Gastroesophageal sphincter (tissue), 4 donors: ENCODE measurements at places on chromosomes 16 and 17.

GRCh38 chr17:63458478-63458877 is 12.4 kb upstream of the CYB561 start:
- ATAC-seq, result no peak

DNA sequence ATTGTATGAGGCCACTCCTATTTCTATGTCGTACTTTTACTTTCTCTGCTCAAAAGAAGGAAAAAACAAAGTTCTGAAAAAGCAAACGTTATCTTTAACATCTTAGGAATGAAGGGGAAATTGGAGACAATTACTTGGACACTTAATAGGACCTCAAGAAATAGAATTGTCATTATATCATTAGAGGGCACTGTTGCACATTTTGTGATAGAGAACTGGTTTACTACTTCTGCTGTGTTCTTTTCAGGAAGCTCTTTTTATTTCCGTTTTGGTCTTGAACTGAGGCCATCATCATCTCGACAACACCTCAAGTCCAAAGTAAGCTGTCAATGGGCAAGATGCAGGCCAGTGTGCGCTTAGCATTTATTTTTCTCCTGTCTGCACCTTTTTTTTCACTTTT is 14.6 kb downstream of the COG4 start:
- no peak for ATAC-seq

DNA sequence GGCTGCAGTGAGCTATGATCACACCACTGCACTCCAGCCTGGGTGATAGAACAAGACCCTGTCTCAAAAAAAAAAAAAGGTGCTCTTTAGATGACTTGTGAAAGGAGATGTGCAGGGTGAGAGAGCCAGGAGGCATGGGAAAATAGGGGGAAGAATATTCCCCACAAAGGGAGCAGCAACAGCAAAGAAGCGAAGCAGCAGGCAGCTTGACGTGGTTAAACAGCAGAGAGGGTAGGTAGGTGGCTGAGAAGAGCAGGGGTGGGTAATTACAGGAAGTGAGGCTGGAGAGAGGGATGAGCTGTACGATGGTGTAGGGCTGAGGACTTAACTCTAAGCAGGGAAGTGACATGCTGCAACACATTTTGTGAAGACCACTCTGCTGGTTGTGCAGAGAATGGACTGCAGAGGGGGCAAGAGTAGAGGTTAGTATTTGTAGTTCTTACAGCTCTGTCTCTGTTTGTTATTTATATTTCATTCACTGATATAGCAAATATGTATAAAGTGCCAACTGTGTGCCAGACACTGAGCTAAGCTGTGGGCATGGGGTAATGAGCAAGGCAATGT is 1.6 kb downstream of the HEATR3 start:
- no peak for ATAC-seq

DNA sequence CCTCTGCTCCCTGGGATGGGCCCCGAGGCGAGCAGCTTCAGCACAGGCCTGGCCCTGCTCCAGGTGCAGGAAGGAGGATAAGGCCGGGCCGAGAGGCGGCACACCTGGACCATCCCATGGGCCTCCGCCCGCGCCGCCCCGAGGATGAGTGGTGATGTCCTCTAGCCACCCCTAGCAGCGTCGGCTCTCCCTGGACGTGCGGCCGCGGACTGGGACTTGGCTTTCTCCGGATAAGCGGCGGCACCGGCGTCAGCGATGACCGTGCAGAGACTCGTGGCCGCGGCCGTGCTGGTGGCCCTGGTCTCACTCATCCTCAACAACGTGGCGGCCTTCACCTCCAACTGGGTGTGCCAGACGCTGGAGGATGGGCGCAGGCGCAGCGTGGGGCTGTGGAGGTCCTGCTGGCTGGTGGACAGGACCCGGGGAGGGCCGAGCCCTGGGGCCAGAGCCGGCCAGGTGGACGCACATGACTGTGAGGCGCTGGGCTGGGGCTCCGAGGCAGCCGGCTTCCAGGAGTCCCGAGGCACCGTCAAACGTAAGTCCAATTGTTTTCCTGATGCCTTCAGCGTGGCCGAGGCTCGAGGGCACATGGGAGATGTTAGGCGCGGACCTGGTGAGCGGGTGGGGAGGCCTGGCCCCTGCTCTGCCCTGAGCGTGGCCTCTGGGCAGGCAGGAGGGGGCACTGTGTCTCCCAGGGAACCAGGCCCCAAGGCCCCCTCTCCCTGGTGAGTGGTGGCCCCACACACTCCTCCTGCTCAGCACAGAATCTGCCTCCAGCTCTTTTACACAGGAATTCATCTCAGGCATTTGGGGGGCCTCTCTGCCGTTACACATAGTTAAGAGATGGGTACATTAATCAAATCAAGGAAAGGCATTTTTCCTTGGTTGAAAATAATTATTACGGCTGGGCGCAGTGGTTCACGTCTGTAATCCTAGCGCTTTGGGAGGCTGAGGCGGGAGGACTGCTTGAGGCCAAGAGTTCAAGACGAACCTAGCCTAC is 855 bp downstream of the TMEM204 start:
- ATAC-seq, result no peak

- ATAC-seq, result no peak
Measured at GRCh38 chr16:56825826-56826225, 39.2 kb upstream of the SLC12A3 start.

GRCh38 chr16:11350921-11351335 is 5.7 kb downstream of the RMI2 start:
- ATAC-seq, result no peak

DNA sequence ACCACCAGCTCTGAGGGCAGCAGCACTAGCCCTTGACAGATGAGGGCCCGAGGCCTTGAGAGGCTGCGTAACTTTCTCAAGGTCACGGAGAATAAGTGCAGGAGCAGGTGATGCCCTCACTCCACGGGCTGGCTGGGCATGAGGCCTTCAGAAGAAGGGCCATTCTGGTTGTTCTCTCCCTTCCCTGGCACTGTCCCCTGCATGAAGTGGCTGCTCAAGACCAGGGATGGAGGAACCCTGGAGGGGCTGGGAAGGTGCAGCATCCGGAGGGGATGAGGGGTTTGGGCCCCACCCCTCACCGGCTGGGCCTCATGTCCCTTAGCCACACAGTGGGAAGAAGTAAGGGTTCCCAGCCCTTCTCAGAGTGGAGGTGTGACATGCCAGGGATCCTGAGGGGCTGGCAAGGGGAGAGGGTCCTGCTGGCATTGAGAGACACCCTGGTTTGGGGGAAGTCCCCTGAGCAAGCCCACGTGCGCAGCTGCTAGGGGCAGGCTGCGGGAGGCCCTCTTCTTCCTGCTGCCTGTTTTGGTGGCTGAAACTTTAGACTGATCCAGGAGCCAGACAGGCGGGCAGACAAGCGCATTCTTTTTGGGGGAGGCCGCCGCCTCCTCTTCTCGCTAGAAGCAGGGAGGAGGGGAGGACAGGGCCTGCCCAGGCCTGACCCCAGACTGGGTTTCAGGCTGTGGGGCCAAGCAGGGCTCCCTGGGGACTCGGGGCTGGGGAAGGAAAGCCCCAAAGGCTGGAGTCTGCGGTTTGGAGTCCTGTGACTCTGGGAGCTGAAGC is 74.0 kb downstream of the N4BP1 start:
- ATAC-seq, result peak; percentile 24

DNA sequence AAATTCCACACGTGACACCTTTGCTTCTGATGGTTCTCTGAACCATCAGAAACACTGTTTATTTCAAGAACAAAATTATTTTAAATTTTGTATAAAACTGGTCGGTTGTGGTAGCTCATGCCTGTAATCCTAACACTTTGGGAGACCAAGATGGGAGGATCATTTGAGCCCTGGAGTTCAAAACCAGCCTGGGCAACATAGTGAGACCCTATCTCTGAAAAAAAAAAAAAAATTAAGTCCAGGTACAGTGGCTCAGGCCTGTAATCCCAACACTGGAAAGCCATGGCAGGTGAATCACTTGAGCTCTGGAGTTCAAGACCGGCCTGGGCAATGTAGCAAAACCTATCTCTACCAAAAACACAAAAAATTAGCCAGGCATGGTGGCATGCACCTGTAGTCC is 8.3 kb upstream of the KANSL1 start:
- ATAC-seq, result no peak
